ENCODE measurements at places on chromosomes 5 and 9.
A peak's percentile ranks its signal among the peaks of the same experiment; 100 is the strongest.

DNA sequence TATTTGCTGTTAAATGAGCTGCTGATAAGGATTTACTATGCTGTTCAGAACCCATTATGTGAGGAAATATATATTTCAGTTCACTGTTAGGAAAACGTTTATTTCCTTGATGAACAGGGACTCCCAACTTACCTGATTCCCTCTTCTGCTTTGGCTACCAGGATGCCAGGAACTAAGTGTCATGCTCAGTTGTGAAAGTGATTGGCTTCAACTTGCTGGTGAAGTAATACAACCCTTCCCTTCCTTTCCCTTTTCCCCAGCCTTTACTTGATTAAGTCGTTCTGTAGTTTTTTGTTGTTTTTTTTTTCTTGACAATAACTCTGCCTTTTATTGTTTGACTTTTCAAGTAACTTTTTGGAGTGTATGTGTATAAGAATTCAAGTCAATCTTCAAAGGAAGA lies 309.3 kb downstream of the DOCK8 start:
- no peak for DNase-seq

GRCh38 chr9:2676466-2676865 lies 40.8 kb upstream of the KCNV2 start:
- peak; percentile 53 for DNase-seq

- no peak for DNase-seq
Measured at GRCh38 chr5:174335682-174336364, 290.3 kb downstream of the NSG2 start.

- no peak for DNase-seq
Measured at GRCh38 chr9:115104908-115105307, 13.0 kb downstream of the TNC start.

- DNase-seq, result peak; percentile 76
Measured at GRCh38 chr5:127878174-127878750, 175.1 kb downstream of the CCDC192 start.

GRCh38 chr9:92468206-92468605 lies 14.1 kb downstream of the ASPN start:
- no peak for DNase-seq

DNA sequence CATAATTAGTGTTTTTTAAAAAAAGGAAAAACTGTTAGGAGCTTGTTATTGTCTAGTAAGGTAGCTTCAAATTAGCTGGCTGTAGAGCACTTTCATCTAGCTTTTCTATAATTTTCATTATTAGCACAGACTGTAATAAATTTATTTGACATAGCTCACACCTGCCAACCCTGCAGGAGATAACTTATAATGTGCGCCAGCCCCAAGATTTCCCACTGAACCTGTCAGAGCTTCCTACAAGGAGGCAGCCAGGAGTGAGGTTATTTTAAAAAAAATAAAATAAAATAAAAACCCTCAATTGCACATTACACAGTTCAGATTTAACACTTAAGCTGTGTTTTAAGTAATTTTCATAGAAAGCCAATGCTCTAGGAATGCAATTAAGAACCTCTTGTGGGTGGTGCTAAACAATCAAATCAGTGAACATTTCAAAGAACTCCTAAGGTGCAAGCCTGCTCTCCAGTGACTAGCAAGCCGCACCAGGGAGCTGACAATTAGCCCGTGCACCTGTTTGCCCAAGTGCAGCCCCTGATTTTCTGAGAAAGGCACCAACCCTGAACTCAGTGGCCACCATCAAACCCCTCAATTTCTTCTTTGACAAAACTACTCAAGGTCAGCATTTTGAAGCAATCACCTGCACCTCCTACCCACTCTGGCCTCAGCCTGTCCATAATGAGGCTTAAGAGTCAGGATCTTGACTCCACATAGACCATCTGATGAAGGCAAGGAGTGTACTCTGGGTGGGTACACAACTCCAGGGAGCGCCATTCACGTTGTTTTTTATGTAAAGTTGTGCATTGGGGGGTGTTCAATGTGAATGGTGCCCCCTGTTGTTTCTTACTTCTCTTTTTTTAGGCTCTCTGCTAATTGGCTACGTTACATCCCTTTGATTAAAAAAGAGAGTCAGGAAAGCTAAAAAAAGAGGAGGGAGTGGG lies 385.3 kb upstream of the WWC1 start:
- no peak for DNase-seq

DNA sequence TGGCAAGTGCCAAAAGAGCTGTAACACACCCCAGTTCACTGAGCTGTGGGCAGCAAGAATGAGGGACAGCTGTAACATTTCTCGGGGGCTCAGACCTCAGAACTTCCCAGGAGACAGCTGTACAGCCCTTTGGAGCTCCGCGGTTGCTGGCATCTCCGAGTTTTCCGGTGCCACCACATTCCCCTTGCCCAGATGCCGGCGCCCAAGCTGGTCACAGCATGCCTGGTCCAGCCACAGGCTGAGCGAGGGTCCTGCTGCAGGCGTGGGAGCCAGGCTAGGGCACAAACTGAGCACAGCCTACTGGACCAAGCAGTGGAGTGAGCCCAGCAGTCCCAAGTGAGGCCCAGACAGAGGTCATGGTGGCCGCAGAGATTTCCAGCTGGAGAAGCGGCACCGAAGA lies 797.7 kb upstream of the EDIL3 start:
- DNase-seq, result no peak

GRCh38 chr5:14157493-14157782 lies 14.3 kb downstream of the TRIO start:
- DNase-seq, result no peak

- no peak for DNase-seq
Measured at GRCh38 chr5:3302228-3302627, 293.4 kb upstream of the IRX1 start.

DNA sequence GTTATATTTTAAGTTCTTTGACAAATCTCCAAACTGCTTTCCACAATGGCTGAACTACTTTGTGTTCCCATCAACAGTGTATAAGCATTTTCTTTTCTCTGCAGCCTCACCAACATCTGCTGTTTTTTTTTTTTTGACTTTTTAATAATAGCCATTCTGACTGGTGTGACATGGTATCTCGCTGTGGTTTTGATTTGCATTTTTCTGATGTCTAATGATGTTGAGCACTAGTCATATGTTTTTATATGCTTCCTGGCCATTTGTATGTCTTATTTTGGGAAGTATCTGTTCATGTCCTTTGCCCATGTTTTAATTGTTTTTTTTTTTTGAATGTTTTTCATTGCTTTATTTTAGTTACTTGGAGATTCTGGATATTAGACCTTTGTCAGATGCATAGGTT lies 196.6 kb downstream of the PLK2 start:
- DNase-seq, result no peak

GRCh38 chr9:12814877-12815237 lies 40.0 kb downstream of the LURAP1L start:
- DNase-seq, result no peak

DNA sequence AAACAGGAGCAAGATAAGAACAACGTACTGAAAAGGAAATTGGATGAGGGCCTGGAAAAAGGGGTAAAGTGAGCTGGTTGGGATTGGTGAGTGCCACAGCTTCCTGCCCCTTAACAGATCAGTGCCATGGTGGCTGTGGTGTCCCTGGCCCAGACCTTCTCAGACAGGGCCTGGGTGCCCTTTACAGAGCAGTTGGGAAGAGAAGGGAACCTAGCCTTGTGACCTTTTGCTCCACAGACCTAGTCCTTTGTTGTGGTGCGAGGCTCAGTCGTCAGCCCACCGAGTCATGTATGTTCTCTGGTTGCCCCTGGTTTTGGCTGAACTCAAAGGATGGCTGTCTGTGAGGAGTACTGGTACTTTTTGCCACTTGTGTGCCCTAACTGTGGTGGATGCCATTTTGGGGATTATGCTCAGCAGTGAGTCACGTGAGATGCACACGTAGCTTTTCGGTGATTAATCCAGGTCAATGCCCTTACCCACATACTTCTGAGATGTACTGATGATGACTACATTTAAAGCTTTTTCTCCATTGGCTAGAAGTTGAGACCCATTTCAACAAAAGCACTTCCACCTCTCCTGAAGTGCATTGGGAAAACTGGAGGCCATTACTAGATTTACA lies 48.4 kb downstream of the EXOSC2 start:
- DNase-seq, result no peak

GRCh38 chr5:5418764-5419163 lies 3.7 kb upstream of the ICE1 start:
- no peak for DNase-seq

DNA sequence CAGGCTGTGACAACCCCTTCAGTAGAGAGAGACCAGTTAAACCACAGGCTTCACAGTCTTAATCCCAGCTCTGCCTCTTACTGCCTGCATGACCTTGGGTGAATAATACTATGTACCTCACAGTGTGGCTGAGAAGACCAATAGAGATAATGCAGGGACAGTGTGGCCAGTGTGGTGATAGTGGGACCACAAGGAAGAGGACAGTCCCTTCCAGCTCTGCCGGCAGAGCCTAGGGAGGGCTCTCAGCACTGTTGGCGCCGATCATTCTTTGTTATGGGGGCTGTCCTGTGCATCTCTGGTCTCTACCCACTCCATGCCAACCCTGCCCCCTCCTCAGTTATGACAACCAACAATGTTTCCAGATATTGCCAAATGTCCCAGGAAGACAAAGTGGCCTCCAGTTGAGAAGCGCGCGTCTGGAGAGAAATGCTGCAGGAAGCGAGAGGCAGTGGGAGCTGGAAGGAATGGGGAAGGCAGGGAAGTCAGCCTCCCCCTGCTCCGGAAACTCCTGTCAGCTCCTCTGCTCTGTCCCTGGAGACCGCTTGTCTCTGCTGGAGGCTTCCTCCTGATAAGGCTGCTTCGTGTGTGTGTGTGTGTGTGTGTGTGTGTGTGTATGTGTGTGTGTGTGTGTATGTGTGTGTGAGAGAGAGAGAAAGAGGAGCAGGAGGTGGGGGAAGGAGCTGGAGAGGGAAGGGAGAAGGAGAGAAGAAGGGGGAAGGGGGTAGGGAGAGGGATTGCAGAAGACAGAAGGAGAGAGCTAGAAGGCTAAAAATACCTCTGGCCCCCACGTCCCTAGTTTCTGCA lies 31.8 kb upstream of the FABP6 start:
- DNase-seq, result peak; percentile 71

DNA sequence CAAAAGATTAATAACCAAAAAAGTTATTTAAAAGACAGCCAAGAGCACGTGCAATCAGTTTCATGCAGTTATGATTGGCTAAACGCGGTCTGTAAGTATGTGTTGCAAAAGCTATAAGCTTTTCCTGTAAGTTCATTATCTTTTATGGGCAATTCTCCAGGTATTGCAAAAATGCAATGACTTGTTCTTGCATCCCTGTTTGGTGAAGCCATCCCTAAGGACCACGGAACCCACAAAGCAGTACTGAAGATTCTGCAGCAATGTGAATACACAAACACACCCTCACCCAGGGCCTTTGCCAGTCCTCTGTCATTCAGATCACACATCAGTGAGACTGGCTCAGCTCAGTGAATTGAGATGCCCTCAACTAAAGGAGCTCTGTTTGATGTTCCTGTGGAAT lies 11.4 kb downstream of the GCNT4 start:
- no peak for DNase-seq

All from stomach (tissue), 19 donors.